ENCODE measurements at places on chromosomes 13 and 19.

DNA sequence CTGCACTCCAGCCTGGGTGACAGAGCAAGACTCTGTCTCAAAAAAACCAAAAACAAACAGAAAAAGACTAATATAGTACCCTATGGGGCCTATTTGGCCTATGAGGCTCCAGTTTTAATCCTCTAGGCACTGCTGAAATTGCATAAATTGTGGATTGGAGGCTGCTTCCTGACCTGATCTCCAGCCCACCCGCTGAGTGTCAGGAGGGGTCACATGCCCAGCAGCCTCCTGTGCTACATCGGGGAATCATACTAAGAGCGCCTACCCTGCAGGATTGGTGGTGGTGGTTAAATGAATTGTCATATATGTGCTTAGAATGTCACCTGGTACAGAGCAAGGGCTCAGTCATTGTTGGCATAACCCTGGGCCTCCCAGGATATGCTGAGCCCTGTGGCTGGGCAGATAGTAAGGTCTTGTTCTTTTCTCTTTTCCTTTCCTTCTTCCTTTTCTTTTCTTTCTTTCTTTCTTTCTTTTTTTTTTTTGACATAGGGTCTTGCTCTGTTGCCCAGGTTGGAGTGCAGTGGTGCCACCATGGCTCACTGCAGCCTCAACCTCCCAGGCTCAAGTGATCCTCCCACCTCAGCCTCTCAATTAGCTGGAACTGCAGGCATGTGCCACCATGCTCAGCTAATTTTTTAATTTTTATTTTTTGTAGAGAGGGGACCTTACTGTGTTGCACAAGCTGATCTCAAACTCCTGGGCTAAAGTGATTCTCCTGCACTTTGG, 31.3 kb downstream of the LTBP4 start:
- DNase-seq = no peak

GRCh38 chr13:31455581-31455980, 255.8 kb downstream of the B3GLCT start:
- no peak for DNase-seq

DNA sequence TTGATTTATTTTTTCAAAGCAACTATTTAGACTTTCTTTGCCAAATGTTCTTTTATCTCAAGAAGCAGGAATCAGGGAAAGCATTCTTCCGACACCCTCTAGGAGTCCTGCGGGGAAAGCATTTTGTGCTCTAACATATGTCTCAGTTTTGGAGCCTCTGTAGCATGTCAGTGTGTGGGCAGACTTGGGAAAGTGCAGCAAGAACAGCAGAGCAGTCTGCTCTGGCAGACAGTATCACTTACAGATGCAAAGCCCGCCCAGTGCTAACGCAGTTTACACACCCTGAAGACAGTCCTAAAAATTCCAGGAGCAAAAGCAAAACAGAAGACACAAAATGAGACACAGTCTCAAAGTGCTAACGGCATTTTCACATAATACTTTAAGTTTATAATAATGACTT, 393.5 kb downstream of the KLF12 start:
- DNase-seq = no peak

DNA sequence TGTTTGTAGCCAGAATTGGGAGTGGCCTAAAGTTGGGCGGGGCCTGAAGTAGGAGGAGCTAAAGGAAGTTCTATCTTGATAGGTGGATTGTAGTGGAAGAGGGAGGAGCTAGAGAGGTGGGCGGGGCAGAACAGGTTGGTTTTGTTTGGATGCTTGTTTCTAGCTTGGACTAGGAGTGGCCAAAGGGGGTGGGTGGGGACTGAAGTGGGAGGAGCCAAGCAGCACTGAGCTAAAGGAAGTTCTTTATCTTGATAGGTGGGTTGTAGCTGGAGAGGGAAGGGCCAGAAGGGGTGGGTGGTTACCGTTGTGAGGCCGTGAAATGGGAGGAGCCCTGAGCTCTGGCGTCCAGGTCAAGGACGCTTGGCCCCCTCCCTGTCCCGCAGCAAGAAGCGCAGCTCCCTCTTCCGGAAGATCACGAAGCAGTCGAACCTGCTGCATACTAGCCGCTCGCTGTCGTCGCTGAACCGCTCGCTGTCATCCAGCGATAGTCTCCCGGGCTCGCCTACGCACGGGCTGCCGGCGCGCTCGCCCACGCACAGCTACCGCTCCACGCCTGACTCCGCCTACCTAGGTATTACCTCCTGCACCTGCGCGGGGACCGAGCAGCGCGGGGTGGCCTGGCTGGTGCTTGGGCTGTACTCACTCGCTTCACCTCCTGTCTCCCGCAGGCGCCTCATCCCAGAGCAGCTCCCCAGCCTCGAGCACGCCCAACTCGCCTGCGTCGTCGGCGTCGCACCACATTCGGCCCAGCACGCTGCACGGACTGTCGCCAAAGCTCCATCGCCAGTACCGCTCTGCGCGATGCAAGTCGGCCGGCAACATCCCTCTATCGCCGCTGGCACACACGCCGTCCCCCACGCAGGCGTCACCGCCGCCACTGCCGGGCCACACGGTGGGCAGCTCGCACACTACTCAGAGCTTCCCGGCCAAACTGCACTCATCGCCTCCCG, 8.0 kb downstream of the DNASE2 start:
- DNase-seq = no peak

DNA sequence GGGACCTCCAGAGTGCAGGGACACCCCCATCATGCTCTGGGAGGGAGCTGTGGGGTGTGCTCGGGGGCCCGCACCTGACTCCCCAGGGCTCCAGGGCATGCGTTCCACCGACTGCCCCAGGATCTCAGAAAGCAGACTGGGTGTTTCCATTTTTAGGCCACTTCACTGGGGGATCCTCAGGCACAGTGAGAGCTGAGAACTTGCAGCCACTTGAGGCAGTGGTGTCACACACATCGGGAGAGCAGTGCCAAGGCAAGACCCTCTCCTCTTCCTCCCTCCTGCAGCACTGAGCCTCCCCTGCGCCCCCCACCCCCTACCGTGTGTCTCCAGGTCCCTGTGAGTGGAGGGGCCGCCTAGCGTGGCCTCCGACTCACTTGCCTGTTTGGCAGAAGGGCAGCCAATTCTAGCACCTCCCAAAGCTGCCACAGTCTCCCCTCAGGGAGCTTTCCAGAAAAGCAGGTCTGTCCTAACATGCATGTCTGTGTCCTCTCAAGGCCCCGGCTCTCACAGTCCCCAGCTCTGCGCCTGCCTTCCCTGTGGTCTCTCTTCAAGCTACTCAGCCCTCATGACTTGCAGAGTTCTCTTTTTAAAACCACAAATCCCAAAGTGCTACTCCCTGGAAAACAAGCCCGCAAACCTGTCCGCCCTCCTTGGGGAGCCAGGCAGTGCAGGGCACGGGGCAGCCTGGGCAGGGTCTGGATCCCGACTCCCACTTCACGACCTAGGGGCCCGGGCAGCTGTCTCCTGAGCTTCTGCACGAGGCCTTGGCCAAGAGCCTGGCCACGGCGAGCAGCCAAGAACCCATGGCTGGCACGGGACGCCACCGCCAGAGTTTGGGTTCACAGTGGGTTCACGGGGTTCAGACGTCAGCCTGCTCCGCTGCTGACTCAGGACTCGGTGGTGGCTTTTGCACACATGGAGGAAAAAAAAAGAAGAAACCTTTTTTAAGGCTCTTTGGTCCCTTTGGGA, 94.1 kb downstream of the STK24 start:
- no peak for DNase-seq

- no peak for DNase-seq
Measured at GRCh38 chr13:26867451-26868091, 107.0 kb upstream of the GPR12 start.

DNA sequence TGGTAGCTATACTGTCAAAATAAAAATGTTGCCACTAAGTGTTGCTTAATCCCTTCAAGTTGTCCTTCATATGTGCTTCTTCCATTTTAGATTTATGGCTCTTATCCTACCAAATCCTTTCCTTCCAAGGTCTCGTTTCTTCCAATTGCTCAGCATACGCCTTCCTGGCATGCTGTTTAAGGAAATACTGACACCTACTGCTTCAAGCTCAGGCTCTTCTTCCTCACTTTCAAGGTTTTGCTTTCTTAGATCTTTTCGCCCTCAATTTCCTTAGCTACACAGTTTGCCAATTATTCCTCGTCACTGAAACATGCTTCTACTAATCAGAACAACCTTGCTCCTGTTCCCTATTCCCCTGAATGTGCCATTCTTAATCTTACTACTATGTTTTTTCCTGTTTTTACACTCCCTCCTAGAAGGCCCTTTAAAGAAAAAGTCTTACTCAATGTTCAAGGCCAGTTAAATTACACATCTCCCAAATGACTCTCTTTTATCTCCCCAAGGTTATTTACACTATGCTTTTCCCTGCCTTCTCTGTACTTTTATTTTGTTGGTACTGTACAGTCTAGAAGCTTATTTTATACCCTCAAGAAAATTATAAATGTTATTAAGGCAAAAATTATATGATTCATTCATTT, 343.1 kb downstream of the MZT1 start:
- DNase-seq = no peak

DNA sequence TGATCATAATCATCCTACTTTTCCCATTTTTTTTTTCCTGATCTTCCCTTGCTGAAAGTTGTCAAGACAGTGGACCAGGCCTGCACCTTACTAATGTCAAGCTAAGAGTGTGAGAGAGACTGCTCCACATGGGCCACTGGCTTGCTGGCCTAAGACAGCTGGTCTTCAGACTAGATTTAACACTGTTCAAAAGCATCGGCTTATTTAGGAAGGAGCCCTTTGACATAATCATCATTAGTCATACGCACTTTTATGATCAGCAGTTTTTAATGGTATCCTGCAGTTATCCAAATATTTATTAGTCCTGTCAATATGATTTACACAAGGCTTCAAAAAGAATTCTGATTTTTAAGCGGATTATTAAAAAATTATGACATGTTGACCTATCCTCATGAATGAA, 270.6 kb downstream of the DNAJC15 start:
- DNase-seq = no peak

GRCh38 chr13:33763021-33763420, 54.9 kb upstream of the RFC3 start:
- no peak for DNase-seq

DNA sequence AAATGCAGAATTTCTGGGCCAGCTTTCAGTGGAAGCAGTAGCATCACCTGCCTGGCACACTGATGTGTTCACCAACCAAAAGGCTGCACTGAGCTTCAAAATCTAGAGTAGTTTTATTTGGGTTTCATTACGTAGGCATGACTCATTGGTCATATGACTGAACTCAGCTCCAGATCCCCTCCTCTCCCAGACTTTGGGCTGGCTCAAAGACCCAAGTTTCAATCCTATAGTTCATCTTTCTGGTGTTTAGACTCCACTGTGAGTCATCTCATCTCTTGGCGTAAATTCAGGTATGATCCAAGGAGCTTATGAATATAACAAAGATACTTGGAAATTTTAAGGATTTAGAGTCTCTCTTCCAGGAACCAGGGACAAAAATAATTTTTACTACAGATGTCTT, 17.7 kb downstream of the ZMYM5 start:
- DNase-seq = no peak

DNA sequence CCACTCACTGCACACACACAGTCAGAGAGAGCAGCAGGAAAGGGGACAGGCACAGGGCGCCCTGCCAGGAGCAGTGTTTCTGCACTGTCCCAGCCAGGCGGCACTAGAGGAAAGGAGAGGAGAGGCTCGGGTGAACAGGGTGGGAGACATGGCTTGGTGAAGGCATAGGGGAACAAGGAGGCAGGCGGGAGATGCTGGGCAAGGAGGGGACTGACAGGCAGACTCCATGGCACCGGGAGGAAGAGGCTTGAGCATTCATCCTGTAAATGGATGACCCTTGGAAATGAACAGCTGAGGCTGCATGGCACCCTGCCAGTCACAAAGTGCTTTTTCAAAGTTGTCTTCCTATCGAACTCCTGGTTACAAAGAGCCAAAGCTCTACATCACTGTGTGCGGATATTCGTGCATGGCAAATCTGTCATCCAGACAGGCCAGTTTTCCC, 22.4 kb downstream of the MED26 start:
- DNase-seq = no peak

DNA sequence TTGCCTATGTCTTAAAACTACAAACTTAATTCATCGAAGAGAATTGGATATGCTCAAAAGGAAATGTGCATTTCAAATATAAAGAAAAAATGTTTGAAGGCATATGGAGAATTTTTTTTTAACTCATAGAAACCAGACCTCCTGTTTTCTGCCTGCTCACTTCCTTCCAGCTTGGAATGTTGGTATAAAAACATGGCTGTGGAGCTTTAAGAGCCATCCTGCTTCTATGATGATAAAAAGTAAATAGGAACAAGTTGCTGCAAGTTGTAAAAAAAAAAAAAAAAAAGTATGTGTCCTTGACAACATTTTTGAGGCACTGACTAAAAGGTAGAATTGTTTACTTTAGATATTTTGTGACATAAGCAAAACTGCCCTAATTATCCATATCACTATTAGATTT, 1230.7 kb downstream of the PCDH9 start:
- no peak for DNase-seq

DNA sequence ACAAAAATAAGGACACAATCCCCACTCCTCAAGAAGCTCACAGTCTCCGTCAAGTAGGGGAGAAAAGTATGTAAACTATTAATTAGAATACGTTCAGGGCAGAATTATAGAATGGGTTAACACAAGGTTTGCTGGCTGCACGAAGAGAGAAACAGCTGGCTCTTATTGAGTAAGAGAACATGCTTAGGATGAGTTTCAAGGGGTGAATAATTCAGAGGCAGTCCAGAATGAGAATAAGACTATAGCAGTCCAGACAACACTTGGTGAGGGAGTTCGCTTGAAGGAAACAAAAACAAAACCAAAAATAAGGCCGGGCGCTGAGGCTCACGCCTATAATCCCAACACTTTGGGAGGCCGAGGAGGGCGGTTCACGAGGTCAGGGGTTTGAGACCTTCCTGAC, 61.9 kb downstream of the THSD1 start:
- DNase-seq = no peak

- no peak for DNase-seq
Measured at GRCh38 chr13:39452834-39453233, 150.2 kb downstream of the LHFPL6 start.

GRCh38 chr13:54183728-54184127, 1155.1 kb downstream of the OLFM4 start:
- no peak for DNase-seq

GRCh38 chr13:86000546-86000945, 201.3 kb upstream of the SLITRK6 start:
- DNase-seq = no peak

GRCh38 chr19:2259336-2259735, 3.1 kb upstream of the JSRP1 start:
- no peak for DNase-seq

Data from spleen (tissue), 13 donors.